ENCODE measurements at places on chromosomes 7 and 10. TPM values are rescaled to one million over a fixed set of nuclear protein-coding genes. Genes with fewer than 3 reads are reported as not detected.

The RNF32 gene
- 0.69 TPM for total RNA-seq

The NPC1L1 gene
- total RNA-seq: not detected

The TSPAN33 gene
- total RNA-seq: 9.3 TPM

The OSBPL3 gene
- 14.1 TPM for total RNA-seq

The NAT16 gene
- total RNA-seq: not detected

The XRCC2 gene
- total RNA-seq: 6.7 TPM

The TNRC18 gene
- 47.3 TPM for total RNA-seq

The THSD7A gene
- total RNA-seq: under 0.01 TPM

The SNCG gene
- not detected for total RNA-seq

The DNAH11 gene
- not detected for total RNA-seq

The CCM2 gene
- 37.3 TPM for total RNA-seq

The LIPN gene
- total RNA-seq: not detected

The NKX1-2 gene
- total RNA-seq: under 0.01 TPM

The PAPOLB gene
- under 0.01 TPM for total RNA-seq

The JAZF1 gene
- 12.3 TPM for total RNA-seq

The IKZF5 gene
- total RNA-seq: 3.0 TPM

The KLF14 gene
- total RNA-seq: not detected

The TLX1 gene
- not detected for total RNA-seq

The LRRD1 gene
- under 0.01 TPM for total RNA-seq

The PPP1R3C gene
- total RNA-seq: 47.4 TPM

The NPSR1 gene
- not detected for total RNA-seq

The DYNC1I1 gene
- 3.4 TPM for total RNA-seq

The BBS9 gene
- 14.8 TPM for total RNA-seq

The ACSM6 gene
- total RNA-seq: not detected
